ENCODE measurements at places on chromosomes 1 and 21. TPM values are rescaled to one million over a fixed set of nuclear protein-coding genes. Genes with fewer than 3 reads are reported as not detected.

The MYOC gene
- total RNA-seq, result not detected

DNA sequence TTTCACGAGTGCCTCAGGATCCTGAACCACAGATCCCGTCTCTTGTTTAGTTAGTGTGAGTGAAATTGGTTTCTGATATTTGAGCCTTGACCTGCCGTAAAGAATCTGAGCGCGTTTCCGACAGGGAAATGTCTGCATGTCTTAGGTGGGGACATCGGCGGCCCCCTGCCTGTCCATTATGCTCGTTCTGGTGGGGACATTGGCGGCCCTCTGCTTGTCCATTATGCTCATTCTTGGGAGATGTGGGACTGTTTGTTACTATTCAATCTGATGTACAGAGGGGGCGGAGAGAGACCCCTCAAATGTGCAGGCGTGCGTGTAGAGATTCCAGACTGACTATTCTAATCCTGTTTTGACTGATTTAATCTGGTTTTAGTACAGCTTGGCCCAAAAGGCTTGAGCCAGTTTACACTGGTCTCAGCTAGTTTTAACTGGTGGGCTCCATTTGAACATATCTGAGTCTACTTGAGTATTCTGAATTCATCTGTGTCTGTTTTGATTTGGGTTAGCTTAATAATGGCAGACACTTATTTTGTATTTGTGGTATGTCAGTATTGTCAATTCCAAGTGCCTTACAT lies 6.6 kb upstream of the TINAGL1 start:
- no peak overlapping the region for H3K4me3 ChIP-seq
- H3K4me1 ChIP-seq, result peaks cover 60% of the 10 kb centered on the region
- no peak for DNase-seq
- H3K27me3 ChIP-seq, result no peaks in the 10 kb centered on the region

DNA sequence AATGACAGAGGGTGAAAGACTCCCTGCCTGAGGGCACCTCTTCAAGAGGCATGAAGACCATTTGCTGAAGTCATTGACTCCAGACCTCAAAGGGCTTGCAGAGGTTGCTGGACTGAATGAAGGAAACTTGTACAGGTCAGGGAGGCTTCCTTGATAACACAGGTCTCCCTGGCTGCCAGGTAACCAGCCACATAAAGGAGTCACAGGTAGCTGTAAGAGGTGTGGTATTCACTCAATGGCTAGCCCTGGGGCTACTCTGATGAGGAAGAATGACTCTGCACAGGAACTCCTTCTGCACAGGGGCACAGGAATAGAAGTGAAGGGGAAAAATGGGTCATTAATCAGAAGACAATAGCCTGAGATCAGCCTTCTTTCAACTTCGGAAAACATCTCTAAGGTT lies 187.5 kb downstream of the LMX1A start:
- no peak overlapping the region for H3K4me3 ChIP-seq
- H3K36me3 ChIP-seq, result no peaks in the 10 kb centered on the region
- peaks cover 50% of the 10 kb centered on the region for H3K4me1 ChIP-seq
- peak overlapping the region; percentile 92 for H3K27ac ChIP-seq
- peak; percentile 100 for DNase-seq

- no peak overlapping the region for H3K27ac ChIP-seq
- no peaks in the 10 kb centered on the region for H3K27me3 ChIP-seq
- H3K36me3 ChIP-seq, result no peaks in the 10 kb centered on the region
Observed at GRCh38 chr21:30988706-30989105, 49.6 kb downstream of the KRTAP19-8 start.
